ENCODE measurements at places on chromosomes 6 and 20.

DNA sequence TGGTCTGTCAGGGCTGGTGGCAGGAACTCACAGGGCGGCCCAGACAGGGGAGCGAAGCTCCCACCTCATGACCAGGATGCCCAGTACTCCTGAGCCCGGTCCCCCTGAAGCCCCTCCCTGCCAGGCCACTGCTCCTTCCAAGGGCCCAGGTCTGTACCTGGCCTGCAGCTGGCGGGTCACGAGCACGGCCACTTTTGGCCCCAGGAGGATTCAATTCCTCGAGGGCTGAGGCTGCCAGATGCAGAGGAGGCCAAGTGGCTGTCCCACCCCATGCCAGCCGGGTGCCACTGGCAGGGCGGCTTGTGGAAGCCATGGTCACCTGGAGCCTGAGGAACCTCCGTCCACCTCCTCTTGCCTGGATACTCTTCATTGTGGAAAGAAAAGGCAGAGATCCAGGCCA lies 17.4 kb downstream of the PMEPA1 start:
- DNase-seq, result no peak

DNA sequence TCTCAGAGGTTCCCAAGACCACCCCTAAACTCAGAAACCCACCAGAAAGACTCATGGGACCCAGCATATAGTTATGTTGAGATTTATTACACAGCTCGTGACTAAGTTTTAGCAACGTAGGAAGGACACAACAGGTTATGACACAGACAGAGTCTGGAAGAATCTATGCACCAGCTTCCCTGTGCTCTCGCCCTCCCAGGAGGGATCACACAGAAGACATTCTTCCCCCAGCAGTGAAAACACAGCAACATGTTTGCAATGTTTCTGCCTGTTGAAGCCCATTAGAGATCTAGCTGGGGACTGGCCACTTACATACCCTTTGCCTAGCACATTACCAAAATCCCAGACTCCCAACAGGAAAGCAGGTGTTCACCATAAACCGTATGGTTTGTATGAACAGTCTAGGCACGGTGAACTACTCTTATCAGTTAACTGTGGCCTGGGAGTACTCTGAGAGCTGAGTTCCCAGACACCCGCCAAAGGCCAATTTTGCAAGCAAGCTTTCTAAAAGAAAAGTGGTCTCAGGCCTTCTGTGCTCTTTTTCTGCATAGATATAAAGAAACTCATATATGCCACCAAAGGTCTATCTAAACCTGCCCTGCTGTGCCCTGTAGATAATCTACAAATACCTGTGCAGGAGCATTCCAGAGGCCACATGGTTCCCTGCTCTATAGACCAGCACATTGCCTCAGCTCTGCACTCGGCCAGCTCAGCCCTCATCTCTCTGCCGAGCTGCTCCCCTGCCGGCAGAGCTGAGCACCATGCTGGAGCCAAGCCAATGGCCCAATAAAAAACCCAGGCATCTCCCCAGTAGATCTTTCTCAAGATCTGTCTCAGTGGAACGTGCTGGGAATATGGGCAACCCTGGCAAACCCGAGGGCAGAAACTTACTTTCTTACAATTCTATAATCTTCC lies 69.6 kb upstream of the SMIM28 start:
- DNase-seq, result no peak

- no peak for DNase-seq
Observed at GRCh38 chr20:47529840-47530239, 28.2 kb downstream of the NCOA3 start.

DNA sequence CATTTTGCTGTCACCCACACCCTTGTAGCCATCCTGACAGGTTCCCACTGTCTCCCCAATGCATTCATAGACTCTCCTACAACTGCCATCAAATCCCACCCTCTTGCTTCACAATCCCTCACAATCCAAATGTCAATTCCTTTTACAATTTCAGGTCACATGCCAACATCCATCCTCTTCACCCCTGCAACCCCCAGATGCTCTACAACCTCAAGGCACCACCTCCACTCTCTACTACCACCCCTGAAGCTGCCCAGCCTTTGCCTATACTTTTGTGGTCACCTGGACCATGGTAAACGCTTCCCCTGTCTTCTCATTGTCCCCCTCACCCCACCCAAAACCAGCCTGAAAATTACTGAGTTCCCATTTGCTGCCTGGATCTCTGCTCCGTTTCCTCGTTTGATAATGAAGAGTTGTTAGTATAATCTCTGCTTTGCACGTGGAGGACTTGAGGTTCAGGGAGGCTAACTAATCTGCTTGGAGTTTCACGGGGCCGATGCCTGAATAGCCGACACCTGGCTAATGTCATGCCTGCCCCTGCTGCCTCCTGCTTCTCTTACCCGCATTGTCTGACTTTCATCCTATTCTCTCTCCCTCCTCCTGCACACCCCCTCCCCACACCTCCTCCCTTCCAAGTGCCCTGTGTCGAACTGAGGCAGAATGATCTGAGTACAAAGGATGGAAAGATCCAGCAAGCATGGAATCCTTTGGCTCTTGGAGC lies 82.4 kb upstream of the TOX2 start:
- no peak for DNase-seq

DNA sequence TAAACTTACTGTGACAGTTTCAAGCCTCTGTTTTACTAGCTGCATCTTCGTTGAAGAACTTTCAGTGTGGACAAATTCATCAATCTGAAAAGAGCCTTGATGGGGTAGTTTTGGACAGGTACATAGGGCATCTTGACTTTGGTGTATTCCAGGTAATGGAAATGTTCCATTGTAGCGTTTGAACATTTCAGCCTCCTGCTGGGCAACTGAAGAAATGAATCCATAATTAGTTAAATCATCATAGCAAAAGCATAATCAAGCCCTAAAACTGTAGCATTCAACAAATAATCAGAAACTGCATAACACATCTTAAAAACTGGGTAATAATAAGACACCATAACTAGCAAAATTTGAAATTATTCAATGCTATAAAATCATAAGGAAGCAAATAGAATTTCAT lies 86.2 kb downstream of the AHI1 start:
- DNase-seq, result no peak

GRCh38 chr6:168152306-168152963 lies 73.4 kb upstream of the FRMD1 start:
- DNase-seq, result no peak

DNA sequence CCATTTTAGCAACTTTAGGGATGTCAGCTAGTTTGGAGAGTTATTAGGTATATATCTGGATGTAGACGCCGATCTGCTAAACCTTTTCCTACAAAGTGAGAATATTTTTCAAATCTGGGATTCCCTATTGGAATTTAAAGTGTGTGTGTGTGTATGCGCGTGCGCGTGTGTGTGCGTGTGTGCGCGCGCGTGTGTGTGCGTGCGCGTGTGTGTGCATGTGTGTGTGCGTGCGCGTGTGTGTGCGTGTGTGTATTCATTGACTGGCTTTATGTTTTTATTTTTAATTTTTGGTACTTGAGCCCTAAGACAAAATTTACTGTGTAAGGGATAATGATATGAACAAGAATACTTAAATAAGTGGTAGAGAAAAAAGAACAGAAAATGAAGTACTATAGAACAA lies 8.1 kb downstream of the PRL start:
- DNase-seq, result no peak

GRCh38 chr20:25459111-25459830 lies 51.8 kb downstream of the GINS1 start:
- DNase-seq, result no peak

DNA sequence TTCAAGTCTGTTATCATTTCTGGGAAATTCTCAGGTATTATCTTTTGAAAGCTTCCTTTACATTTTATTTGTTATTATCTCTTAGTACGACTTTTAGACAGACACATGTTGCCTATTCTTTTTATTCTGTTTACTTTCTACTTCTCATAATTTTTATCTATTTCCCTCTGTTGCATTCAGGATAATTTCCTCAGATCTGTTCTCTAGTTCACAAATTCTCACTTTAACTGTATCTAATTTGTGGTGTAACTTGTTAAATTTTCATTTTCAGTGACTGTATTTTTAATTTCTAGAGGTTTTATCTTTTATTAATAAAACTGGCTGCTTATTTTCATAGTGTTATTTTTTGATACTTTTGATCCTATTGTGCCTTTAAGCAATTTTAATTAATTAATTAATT lies 16.0 kb downstream of the ATRN start:
- DNase-seq, result no peak

DNA sequence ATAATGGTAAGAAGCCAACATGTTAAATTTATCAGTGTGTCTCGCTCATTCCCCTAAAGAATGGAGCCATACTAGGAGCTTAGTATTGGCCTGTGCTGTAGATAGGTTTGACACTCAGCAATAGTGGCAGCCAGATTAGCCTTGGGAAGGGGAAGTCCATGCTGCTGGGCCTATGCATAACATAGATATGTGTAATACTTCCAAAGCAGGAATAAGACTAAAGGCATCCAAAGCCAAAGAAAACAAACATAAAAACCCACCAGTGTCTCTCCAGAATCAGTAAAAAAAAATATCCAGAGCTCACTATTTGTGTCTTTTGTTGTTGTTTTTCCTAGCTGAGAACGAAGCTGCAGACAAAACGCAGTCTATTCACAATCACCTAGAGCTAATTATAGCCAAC lies 104.2 kb upstream of the STXBP5 start:
- no peak for DNase-seq

- no peak for DNase-seq
Observed at GRCh38 chr20:5787796-5788165, 37.6 kb downstream of the SHLD1 start.

DNA sequence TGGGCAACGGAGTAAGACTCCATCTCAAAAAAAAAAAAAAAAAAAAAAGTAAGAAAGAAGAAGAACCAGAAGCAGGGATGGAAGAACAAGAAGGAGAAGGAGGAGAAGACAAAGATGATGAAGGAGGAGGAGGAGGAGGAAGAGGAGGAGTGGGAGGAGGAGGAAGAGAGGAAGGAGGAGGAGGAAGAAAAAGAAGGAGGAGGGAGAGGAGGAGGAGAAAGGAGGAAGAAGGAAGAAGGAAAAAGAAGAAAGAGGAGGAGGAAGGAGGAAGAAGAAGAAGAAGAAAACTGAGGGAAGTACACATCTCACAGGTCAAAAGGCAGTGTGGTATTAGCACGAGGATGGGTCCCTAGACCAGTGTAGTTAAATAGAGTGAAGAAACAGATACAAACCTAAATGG lies 65.1 kb upstream of the SCAF8 start:
- DNase-seq, result no peak

DNA sequence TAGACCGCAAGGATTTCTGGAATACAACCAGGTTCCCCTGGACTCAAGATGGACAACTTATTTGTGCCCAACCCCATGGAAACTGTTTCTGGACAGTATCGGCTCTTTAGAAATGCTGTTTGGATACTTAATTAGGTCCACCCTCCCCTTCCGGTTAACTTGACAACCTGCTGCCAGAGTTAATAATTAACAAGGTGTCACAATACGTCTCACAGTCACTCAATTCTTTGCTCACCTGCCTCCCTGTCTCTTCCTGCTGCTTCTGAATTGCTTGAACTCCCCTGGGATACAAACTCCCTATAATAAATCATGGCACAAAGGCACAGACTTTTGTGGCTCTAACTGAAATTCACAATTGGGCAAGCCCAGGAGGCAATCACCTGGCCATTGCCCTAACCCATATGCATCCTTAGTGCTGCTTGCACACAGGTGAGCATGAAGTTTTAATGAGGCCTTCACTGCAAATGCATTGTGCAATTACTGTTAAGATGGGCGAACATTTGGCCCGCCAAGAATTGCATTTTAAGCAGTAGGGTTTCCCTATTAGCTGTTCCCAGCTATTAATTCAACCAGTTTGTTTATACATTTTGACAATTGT lies 504.4 kb upstream of the NOX3 start:
- DNase-seq, result no peak

DNA sequence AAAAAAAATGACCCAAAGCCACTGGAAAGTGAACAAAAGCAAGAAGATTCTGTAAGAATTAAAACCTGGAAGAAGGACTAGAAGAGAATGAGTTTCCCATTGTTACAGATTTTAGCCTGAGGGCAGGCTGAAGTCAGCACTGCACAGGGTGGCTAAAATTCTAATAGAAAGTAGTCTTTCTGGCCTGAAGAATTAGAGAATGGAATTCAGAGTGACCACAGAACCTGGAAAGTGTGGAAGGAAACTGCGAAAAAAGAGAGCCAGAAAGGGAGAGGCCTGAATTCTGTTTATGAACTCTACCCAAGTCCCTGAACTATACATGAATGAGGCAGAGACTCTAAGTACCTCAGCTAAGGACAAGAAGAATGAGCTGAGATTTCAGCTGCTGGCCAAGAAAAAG lies 38.9 kb upstream of the FILIP1 start:
- no peak for DNase-seq
